NCI-H1436 treated with DMSO at 0.1 percent for 48 hours (cell line): ENCODE measurements at places on chromosomes 2 and 18.

DNA sequence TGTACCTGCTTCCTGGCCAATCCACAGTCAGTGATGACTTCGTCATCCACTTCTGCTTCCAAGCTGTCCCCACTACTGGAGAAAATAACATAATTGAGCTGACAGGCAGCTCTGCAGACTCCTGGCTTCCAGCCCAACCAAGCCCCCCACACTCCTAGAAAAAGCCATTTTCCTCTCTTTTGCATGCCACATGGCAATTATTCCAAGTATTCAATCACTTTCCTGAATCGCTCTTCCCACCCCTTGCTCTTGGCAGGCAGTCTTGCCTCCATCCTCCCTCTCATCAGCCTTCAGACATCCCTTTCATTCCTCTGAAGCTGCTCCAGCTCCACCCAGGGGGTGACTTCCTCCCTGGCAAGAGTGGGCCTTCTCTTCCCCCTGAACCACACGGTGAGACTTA lies 14.3 kb upstream of the ST8SIA5 start:
- DNase-seq = no peak

DNA sequence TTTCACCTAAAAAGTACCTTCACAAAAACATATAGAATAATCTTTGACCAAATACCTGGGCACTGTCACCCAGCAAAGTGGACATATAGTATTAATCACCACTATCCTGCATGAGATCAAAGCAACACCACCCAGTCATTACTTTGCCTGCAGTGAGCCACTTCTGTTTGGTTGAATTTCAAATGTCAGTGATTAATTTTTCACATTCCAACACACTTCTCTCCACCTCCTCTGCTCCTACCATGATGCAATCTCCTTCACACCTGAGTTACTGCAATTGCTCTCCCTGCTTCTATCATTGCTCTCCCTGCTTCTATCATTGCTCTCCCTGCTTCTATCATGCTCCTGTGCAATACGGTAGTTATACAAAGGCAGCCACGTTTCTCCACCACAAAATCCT lies 106.1 kb upstream of the NETO1 start:
- DNase-seq = no peak

GRCh38 chr18:42113529-42114191 lies 158.6 kb downstream of the PIK3C3 start:
- DNase-seq = no peak

DNA sequence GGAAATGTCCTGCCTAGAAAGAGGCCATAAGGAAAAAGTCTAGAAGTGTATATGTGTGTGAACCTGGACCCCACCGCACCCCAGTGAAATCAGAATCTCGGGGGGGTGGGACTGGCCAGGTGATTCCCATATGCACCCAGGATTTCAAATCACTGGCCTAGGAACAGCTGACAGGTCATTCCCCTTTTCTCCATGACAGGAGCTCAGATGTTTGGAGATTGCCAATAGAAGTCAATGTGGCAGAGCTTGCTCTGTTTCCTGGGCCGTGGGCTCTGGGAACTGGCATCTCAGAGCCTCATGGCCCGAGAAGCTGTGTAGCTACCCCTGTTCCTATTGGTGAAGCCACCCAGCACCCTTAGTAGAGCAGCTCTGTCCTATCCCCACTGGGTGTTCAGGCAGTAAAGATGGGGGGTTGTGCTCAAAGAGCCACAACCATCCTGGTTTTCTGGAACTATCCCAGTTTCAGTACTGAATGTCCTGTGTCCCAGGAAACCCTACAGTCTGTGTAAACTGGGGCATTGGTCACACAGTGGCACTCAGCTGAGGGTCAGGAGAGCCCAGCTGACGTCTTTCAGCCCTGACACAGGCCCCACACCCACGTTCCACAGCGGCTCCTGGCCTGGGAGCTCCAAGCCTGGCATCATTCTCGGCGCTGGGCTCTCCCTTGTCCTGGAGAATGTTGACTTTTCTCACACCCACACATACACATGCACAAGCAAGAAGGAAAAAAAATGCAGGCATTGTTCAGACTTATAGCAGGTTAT lies 18.9 kb downstream of the GNLY start:
- DNase-seq = no peak

DNA sequence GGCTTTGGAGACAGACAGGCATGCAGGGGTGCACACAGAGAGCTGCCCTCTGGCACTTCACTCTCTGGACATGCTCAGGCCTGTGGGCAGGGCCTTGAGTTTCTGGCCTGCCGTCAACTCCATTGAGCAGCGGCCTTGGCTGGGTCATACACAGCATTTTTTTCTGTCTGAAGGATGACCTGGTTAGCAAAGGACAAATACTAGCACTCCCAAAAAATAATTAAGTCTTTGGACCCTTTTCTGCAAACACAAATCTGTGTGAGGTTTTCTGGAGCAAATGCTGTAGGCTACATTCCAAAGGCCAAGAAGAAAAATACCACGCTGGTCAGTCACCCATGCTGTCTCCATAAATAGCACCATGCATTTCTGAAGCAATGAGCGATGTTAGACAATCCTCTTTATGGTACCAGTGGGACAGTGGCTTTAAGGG lies 124.7 kb upstream of the CTAGE1 start:
- DNase-seq = no peak

DNA sequence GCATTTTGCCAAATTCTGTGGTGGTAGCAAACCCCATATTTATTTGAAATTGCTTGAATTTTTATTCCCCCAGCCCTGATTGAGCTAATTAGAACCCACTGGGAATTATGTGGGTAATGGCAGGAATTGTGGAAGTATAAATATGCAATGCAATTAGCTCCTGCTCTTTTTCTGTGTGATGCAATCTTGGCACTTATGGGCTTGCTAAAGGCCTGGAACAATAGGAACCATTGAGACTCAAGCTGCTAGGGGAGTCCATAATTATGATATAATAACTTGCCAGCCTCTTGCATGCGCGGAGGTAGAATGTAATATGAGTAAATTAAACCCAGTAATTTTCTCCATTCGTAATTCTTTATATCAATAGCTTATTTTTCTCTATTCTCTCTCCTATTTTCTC lies 267.6 kb upstream of the THSD7B start:
- DNase-seq = peak; percentile 26

- no peak for DNase-seq
Observed at GRCh38 chr2:153519257-153519875, 40.8 kb upstream of the RPRM start.

DNA sequence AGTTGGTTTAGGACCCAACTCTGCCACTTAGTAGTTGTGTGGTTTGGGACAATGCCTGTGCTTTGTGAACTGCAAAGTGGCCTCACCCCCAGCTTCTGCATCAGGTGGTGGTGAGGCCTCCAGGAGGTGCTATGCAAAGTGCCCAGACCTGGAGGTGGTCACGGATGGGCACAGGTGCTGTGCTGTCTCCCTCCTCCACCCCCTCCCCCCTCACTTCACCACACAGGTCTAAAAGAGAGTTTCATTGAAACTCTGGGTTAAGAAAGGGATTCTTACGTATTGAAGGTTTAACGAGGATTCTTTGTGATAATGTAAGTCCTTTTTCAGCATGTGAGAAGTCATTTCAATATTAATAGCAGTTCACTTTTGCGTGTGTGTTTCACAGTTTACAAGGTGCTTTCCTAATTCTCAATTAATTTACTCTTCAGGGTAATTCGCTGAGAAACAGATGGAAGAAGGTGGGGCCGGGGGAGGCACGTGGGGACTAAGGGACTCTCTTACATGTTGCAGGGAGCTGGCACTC lies 369.9 kb downstream of the LPIN1 start:
- no peak for DNase-seq

GRCh38 chr2:128416806-128417205 lies 98.1 kb upstream of the HS6ST1 start:
- no peak for DNase-seq

DNA sequence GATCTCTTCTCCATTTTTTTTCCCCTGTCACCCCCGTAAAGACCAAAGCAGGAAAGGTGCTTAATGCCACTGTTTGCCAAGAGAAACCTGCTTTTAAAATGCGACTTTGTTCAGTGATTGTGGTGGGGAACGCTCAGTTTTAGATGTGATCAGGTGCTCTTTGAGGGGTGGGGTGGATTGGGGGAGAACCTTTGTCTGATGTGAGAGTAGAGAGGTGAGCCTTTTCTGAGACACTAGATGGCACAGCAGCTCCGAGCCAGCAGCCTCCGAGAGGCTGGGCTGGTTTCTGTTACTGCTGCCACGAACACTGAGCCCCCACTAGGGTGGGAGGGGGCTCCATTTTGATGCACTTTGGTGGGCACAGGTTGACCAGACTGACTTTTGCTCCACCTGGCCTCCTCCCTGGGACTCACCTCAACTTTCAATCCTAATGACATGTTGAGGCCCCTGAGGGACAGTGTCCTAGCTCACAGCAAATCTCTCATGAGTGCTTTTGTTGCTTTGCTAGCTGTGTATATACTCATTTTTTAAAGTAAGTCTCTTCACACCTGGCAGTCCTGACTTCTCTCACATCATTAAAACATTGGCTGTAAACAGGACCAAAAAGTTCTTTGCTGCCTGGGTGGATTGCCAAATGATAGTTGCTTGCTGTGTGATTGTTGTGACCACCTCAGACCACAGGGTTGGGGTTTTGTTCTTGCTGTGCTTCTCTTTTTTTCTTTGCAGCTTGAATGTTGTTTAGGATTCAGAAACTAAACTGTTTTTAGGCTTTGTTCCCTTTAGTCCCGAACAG lies 98.2 kb upstream of the MAP3K20 start:
- DNase-seq = no peak

GRCh38 chr2:84991404-84992160 lies 20.6 kb downstream of the KCMF1 start:
- no peak for DNase-seq

DNA sequence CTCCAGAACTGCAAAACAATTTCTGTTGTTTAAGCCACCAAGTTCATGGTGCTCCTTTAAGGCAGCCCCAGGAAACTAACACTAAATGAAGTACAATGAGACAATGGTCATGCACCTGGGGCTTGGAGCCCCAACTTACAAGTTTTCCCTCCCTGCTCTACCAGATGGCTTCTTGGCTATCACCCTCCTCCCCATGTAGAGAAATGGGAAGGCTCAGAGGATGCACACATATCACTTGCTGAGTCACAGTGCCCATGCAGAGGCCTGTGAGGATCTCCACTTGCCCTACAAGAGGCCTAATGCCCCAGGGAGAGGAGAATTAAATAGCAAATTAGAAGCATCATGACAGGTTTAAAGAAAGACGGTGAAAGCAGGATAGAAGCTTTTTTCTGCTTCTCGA lies 270.9 kb downstream of the TTC32 start:
- no peak for DNase-seq

DNA sequence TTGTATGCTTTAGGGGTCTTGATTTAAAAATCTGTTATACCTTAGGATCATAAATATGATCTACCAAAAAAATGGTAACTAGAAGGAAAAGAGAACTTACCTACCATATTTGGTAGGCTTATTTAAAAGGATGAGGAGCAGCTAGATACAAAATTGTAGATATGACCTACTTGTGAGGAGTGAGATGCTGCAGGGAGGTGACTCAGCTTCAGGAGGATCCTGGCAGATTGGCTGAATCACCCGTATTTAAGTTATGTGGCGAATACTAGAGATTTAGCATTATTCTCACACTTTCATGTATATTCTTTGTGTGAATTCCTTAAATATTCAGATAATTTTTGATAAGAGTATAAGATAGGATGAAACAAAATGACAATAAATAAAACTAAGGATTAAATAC lies 657.3 kb upstream of the LINC00305 start:
- no peak for DNase-seq

GRCh38 chr18:58227361-58227930 lies 183.4 kb downstream of the NEDD4L start:
- DNase-seq = no peak

DNA sequence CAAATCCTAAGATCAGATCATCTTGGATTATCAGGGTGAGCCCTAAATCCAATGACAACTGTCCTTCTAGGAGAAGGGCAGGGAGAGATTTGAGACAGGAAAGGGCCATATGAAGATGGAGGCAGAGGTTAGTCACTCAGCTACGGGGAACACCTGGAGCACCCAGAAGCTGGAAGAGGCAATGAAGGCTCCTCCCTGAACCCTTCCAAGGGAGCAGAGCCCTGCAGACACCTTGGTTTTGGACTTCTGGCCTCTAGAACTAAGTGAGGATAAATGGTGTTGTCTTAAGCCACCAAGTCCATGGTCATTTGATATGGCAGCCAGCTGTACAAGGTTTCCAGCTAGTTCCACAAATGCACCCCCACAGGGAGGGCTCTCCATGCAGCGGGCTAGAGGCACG lies 6.9 kb upstream of the PTPN2 start:
- DNase-seq = no peak

- DNase-seq = no peak
Observed at GRCh38 chr2:132632000-132632649, 37.9 kb downstream of the LYPD1 start.

- DNase-seq = no peak
Observed at GRCh38 chr2:40758401-40759155, 306.7 kb upstream of the SLC8A1 start.

DNA sequence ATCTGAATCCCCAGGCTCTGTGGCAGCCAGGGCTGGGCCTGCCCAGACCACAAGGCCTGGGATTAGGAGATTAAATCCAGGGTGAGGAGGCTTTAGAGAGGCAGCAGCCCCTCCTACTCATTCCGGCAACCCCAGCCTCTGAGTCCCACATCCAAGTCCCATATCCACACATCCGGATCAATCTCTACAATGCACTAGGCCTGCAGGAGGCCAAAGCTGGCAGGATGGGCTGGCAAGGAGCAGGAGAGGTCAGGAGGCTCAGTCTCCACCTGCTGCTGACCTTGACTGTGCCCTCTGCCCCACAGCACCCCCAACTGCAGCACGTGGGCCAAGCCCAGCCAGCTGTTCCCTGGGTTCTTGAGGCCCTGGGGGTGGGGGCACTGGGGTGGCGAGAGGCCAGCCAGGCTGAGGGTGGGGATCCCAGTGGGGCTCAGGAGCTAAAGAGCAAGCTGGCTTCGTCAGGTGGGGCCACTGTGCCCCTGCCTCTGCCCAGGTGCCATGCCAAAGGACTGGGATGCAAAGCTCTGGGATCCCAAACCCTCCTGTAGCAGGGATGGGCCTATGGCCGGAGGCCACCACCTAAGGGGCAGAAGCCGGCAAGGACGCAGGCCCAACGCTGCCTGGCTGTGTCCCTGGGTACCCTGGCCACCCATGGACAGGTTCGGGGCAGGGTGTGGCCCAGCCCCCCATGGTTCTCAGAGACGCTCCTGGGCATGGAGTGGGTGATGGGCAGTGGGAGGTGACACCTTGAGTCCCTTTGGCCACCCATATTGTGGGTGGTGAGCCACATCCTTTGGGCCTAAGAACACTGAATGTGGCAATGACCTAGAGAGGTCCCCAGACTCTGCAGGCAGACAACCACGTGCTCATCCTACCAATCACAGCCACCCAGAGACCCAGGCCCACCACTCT lies 3.2 kb downstream of the KIF1A start:
- DNase-seq = no peak

DNA sequence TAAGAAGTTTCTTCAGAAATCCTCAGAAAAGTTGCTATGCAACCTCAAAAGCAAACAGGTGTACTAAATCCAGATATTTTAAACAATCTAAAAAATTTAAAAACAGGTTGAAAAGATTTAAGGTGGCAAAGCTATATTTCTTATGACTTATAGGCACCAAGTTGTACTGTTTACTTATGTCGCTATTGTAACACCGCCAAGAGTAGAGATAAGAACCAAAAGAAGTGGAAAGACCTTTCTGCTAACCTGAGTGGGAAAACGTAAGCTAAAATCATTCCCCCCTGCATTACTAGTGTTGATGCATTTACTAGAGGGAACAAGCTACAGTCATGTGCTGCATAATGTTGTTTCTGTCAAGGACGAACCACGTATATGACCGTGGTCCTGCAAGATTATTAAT lies 83.1 kb downstream of the TRIP12 start:
- no peak for DNase-seq

GRCh38 chr2:4502230-4502843 lies 799.0 kb downstream of the DCDC2C start:
- DNase-seq = no peak

- no peak for DNase-seq
Observed at GRCh38 chr2:144597388-144597787, 77.5 kb upstream of the ZEB2 start.
